CMK (cell line): ENCODE measurements at places on chromosomes 1 and 21.

DNA sequence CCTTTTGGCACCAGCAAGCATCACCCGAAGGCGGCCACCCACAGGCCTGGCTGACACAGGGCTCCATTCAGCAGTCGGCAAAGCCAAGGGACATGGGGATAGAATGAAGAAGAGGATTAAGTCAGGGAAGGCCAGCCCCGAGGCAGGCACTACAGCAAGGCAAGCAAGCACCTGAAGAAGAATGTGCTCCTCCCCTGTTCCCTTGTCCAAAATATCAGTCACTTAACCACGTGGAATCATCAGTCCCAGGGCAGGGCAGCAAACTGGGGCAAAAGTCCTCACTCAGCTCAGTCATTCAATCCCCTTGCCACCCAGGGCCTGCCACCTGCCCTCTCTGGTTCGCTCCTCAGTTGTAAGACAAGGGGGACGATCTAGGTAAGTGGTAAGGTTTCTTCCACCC is 9.3 kb downstream of the KANK4 start:
- DNase-seq: no peak

DNA sequence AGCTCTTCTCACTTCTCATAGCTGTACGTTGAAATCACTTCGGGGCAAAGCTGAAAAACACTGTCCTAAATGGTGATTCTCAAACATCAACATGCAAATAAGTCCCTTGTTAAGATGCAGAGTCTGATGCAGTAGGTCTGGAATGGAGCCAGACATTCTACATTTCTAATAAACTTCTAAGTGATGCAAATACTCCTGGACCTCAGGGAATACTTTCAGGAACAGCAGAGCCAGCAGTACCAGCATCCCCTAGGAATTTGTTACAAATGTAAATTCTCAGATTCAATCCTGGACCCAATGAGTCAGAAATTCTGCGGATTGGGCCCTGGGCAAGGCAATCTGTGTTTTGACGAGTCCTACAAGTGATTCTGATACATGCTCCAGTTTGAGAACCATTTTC is 152.3 kb downstream of the PCNX2 start:
- DNase-seq: no peak

DNA sequence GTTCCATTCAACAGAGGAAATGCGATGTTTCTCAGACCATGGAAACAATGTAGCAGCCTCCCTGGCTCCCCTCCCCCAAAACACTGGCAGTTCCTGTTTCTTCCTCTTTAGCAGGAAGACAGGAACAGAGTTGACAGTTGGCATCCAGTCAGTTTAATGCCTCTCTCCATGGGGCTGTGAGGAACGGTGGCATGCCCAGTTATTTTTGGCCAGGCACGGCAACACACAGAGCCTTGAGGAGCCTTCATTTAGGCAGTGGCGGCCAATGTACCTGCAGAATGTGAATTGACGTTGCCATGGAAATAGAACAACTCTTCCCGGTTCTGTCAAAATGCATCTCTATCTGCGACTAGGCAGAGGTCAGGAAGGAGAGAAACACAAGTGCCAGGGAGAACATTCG is 330.6 kb downstream of the DSCAM start:
- DNase-seq: no peak

DNA sequence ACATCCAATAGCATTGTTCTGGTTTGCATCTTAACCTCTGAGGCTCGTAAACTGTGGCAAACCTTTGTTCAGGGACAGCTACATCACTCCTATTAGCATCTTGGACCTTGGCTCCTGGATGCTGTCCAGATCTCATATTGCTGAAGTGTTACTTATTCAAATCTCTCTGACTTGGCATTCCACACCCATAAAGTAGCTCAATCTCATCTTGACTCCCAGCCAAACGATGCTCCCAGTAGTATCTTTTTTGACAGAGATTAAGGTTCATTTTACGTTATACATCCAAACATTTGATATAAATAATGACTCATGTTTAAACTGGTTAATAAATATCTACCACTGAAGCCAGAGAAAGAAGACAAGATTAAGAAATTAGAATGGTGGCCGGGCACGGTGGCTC is 4.4 kb upstream of the FLVCR1 start:
- no peak for DNase-seq

DNA sequence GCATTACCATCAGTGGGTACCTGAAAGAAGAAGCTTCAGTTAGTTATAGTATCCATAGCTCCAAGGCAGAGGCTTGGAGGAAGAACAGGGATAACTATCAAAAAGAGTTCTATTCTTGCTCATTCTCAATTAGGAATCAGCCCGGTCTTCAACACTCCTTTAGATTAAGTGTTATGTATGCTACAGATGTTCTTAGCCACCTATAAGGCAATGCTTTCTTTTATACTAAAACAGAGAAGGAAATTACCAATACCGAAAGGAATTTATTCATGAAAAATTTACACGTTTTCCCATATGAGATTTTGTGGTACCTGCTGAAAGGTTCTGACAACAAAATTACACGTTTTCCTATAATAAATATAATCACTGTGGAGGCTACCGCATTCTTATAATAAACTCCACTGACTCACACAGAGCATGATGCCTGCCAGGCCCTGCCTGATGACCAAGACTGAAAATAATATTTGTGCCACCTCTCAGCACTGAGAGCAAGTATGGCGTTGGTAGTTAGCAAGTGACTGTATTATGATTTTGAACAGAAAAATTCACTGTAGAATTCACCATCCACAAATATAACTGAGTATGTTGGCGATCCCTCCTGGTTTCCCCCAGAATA is 58.3 kb downstream of the APP start:
- no peak for DNase-seq
